ENCODE measurements at places on chromosomes 12 and 14. TPM values are rescaled to one million over a fixed set of nuclear protein-coding genes. Genes with fewer than 3 reads are reported as not detected.
A peak's percentile ranks its signal among the peaks of the same experiment; 100 is the strongest.

Gene PARPBP
- total RNA-seq: 2.1 TPM

Gene ADGRD1
- 113 TPM for total RNA-seq

Gene TMEM30B
- 22.5 TPM for total RNA-seq

GRCh38 chr12:45289245-45290215 lies 73.6 kb downstream of the ANO6 start:
- no peak for DNase-seq

- peak; percentile 43 for DNase-seq
Observed at GRCh38 chr14:76330411-76331327, 45.3 kb upstream of the ESRRB start.

DNA sequence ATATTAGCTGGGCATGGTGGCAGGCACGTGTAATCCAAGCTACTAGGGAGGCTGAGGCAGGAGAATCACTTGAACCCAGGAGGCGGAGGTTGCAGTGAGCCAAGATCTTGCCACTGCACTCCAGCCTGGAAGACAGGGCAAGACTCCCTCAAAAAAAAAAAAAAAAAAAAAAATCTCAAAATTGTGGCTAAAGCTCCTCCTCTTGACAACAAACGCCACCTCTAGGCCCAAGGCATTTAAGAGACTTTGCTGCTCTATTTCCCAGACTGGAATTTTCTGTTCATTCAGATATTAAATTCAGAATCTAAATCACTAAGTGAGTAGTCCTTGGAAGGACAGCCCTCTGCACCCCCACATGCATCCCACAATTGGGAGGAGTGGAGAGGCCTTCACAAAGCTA lies 1.4 kb downstream of the ZFYVE1 start:
- no peak for DNase-seq

- DNase-seq: no peak
Observed at GRCh38 chr12:45184147-45184963, 31.5 kb upstream of the ANO6 start.

All from upper lobe of right lung (tissue), 1 donor.